Psoas muscle (tissue), 8 donors: ENCODE measurements at places on chromosomes 11 and 22. TPM values are rescaled to one million over a fixed set of nuclear protein-coding genes. Genes with fewer than 3 reads are reported as not detected.

The OR52I1 gene
- total RNA-seq, result not detected

The C11orf87 gene
- total RNA-seq, result not detected

The PLAAT5 gene
- 0.50 TPM for total RNA-seq

The CNTN5 gene
- not detected for total RNA-seq

The SLC6A5 gene
- not detected for total RNA-seq

The VPREB1 gene
- not detected for total RNA-seq

The UCP3 gene
- 202 TPM for total RNA-seq

The ME3 gene
- 11.6 TPM for total RNA-seq

The PGA5 gene
- total RNA-seq, result 0.42 TPM

The LINC01488 gene
- total RNA-seq, result not detected

The OLFML1 gene
- total RNA-seq, result 1.2 TPM

The FIBIN gene
- total RNA-seq, result 5.9 TPM

The RBX1 gene
- total RNA-seq, result 46.6 TPM

The OR51F2 gene
- total RNA-seq, result not detected

The GPHA2 gene
- total RNA-seq, result not detected

The OR51B4 gene
- not detected for total RNA-seq

The OR51E2 gene
- 0.19 TPM for total RNA-seq

The RFPL3 gene
- total RNA-seq, result not detected

The SYCE3 gene
- not detected for total RNA-seq

The HIC2 gene
- total RNA-seq, result 2.3 TPM

The PDGFD gene
- total RNA-seq, result 5.1 TPM

The HEPACAM gene
- total RNA-seq, result not detected

The LRP4 gene
- 32.3 TPM for total RNA-seq

The OR4A16 gene
- not detected for total RNA-seq

The CALCA gene
- 3.9 TPM for total RNA-seq

The GDPD4 gene
- total RNA-seq, result not detected

The BBOX1 gene
- not detected for total RNA-seq

The PRR33 gene
- total RNA-seq, result 2.5 TPM

The DGCR6 gene
- total RNA-seq, result 21.2 TPM

The ACP2 gene
- total RNA-seq, result 17.8 TPM

The GALNT18 gene
- total RNA-seq, result 8.3 TPM

The CTSW gene
- 0.36 TPM for total RNA-seq

The NAALADL1 gene
- total RNA-seq, result 0.98 TPM
